ENCODE measurements at places on chromosomes 7 and 10.

DNA sequence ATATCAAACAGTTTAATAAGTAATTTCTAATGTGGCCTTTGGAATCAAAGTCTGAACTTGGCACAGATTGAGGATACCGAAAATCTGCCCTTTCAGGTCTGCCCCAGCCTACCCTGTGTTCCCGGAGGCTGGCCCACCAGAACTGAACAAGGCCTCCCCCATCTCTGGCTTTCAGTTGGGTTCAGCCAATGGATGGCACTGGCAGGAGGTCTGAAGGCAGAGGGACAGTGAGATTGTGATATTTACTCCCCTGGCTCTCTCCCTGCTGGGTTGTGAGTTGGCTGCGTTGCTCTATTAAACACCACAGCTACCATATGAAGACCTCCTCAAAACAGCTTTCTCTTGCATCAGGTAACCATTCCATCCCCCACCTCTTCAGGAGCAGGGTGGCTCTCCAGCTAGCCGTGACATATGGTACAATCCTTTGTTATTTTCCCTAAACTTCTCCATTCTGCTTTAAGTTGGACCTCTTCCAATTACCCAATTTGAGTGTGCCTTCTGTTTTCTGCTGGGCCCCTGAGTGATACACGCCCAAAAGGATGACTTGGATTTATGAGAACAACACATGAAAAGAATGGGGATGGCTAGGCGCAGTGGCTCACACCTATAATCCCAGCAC is 28.1 kb downstream of the DNMBP start:
- no peak for DNase-seq

GRCh38 chr10:128124813-128125403 is 1.3 kb downstream of the MKI67 start:
- no peak for DNase-seq

GRCh38 chr10:14093730-14094484 is 236.8 kb downstream of the FRMD4A start:
- DNase-seq, result no peak

DNA sequence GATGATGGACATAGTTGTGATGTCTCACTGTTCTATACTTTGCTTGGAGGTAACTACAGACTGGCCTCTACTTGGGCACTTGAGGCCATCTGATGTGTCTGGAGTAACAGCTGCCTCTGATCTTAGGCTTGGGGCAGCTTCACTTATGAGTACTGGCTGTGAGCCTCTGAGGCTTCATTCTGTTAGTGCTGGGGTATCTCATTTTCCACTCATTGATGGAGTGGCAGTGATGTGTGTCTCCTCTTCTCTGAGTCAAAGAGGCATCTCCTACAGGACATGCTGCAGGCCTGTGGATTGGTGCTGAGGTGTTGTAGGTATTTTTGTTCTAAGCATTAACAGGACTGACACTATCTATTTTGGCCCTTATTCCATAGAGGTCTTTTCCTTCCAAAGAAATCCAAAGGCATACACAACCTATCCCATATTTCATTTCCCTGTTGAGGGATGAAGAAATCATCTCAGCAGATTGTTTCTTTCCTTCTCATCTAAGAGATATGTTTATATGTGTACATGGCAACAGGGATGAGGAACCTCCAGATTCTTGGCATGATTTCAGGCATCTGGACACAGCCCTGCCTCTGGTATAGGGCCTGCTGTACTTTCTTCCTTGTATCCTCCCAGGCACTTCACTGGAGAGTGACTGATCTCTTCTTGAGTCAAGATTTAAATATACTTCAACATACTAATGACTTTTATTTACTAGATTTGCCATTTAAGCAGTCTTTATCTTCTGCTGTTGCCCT is 65.7 kb upstream of the NOBOX start:
- no peak for DNase-seq

DNA sequence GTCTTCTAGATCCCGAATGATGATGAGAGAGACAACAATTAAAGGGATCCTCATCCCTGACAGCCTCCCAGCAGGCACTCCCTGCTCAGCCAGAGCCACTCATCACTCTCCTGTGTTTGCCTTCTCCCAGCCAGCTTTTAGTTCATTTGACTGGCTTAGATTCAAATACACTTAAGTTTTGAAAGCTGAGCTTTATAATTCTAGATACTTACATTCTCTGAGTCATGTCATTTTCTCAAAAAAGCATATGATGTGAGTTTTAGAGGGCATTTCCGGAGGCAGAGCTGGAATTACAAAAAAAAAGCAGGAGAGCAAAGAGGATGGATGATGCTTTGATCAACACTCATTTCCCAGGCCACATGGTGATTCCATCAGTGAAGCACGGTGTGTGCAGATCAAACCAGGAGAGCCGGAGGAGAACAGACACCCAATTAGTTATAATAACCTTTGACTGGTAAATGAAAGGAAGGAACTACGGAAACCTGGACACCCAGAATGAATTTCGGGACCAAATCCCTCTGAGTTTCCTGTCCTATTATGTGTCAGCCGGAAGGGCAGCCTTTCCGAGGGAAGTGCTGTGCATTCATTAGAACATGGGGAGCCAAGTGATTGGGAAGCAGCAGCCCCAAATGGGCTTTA is 81.5 kb upstream of the HPS1 start:
- no peak for DNase-seq

DNA sequence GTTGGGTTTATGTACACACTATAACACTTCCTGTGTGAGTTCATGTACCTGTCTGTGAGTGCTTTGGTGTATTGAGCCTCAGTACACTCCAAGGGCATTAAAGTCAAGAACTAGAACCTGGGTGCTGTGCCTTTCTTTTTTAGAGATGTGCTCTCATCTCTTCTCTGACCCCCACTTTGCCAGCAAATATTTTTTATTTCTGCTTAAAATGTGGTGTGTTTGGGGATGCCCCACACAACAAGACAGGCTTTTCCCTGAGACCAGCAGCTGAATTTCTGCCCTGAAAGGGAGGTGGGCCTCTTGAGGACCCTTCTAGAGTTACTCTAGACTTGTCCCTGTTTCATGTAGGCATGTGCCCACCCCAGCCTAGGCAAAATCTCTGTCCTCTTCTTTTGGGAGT is 14.3 kb downstream of the KCTD7 start:
- DNase-seq, result no peak

GRCh38 chr7:26284995-26285632 is 6.5 kb upstream of the SNX10 start:
- DNase-seq, result no peak

DNA sequence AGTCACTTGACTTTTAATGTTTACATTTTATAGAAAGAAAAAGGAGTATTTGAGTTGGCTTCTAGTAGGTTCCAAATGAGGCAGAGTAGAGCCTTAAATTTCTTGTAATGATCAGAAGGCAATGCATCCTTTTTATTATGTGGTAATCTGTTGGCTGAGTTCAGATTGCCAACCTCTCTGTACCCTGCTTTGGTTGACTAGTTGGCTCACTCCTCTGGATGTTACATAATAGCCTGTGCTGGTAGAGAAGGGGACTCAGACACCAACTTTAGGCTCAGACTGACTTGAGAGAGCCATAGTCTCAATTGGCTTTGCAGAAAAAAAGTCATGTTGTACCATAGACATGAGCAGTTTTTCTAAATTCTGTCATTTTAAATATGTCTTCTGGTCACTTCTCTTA is 46.8 kb upstream of the GLCCI1 start:
- no peak for DNase-seq

DNA sequence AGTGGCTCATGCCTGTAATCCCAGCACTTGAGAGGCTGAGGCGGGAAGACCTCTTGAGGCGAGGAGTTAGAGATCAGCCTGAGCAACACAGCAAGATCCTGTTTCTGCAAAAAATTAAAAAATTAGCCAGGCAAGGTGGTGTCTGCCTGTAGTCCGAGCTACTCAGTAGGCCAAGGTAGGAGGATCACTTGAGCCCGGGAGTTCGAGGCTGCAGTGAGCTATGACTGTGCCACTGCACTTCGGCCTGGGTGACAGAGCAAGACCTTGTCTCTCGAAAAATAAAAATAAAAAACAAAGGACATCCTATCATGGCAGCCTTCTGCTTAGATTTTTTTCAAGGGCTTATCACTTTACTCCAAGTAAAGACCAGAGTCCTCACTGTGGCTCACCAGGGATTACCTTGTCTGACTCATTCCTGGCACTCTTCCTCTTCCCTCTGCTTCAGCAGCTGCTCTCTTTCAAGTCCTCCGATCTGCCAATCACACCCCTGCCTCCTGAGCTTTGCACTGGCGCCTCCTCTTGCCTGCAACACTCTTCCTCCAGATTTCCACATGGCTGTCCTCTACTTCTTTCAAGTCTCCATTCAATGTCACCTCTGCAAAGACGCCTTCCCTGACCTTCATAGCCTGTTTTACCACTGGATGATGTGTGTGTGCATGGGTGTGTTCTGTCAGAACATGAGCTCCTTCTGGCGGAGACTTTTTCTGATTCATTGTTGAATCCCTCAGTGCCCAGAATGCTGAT is 7.7 kb downstream of the PRTFDC1 start:
- DNase-seq, result no peak

DNA sequence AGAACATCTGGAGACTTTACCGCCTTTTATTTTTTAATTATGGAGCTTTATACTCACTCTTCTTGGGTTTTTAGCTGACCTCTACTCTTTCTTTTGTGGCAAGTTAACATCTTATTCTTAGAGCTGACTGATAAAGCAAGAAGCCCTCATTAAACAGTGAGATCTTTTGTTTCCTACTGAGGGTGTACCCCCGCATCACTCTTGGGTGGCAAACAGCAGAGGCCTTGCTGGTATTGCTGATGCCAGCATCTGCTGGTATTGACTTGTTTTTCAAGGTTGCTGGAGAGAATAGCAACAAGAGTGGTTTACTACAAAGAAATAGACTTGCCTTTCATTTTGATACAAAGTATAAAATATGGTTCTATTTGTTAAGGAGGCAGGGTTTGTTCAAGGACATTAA is 154.7 kb downstream of the ARID5B start:
- no peak for DNase-seq
